ENCODE measurements at places on chromosomes 16 and 17. TPM values are rescaled to one million over a fixed set of nuclear protein-coding genes. Genes with fewer than 3 reads are reported as not detected.

The CRHR1 gene
- 1.2 TPM for total RNA-seq

DNA sequence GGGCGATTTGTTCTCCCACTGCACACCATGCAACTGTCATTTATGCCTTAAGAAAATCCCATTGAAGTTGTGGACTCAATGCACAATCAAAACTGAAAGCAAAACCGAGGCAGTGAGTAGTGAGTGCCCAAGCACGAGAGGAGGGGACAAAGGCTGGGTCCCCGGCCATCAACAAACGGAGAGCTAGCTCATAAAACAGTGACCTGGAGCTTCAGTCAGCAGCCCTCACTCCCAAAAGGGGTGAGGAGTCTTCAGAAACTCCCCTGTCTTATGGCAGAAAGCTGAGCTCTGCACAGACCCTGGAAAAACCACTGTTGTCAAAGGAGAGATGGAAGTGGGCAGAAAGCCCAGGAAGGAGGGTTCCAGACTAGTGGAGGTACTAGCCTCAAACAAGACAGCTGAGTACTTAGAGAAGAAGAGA, 96.9 kb downstream of the ADCY9 start:
- DNase-seq, result peak; percentile 58

DNA sequence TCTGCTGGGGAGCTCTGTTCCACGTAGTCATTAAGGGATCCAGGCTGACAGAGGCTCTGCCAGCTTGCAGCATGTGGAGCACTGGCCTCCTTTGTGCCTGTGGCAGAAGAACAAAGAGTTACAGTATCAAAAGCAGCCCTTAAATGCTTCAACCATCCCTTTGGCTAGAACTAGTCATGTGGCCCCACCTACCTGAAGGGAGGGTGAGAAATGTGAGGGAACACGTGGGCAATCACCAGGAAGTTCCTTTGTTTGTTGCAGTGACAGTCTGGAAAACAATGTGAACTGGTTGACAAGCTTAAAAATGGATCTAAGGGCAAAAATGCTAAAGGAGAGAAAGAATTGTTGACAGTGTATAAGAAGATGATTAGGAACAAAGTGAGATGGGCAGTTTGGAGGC, 290.4 kb upstream of the HSBP1 start:
- DNase-seq, result no peak

The VMO1 gene
- total RNA-seq, result not detected

DNA sequence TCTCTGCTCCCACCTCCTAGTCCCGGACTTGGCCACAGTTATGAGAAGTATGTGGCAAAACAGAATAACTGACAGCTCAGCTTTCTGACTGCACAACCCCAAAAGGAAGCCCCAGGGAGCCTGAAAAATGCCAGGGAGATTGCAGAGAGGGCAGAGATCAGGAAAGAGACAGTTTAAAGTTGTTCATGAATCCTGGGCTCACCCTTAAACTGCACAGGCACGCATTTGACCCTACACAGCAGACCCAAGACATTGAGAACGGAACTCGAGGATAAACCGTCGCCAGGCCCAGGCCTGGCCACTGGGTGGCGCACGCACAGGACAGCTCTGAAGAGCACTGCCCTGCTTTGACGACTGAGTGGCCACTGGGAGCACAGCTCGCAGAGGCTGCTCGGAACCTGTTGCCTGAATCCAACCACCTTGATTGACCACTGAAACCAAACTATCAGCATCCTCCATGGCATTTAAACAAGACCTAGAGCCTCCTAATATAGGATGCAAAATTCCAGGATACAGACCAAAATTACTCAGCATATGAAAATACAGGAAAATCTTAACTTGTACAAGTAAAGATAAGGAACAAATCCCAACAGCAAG, 114.0 kb downstream of the C16orf95 start:
- DNase-seq, result peak; percentile 86

DNA sequence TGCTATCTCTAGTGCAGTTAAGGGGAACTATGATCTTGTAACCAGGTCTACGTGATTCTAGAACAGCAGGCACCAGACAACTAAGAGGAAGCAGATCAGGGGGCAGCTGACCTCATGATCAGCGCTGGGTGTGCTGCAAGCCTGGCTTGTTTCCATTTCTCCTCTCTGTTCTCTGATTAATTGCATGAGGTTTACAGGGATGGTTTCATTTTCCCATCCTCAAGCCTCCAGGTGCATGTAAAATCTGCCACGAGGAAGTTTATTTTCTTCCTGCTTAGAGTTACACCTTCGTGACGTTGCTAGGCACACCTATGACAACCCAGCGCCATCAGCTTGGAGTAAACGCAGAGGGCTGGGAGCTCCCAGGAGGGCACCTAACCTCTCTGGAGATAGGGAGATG, 4.3 kb upstream of the NUPR1 start:
- DNase-seq, result no peak

GRCh38 chr17:20988896-20989295, 53.9 kb downstream of the USP22 start:
- DNase-seq, result no peak

- DNase-seq, result no peak
Measured at GRCh38 chr16:70324998-70325747, 21.5 kb upstream of the DDX19A start.

DNA sequence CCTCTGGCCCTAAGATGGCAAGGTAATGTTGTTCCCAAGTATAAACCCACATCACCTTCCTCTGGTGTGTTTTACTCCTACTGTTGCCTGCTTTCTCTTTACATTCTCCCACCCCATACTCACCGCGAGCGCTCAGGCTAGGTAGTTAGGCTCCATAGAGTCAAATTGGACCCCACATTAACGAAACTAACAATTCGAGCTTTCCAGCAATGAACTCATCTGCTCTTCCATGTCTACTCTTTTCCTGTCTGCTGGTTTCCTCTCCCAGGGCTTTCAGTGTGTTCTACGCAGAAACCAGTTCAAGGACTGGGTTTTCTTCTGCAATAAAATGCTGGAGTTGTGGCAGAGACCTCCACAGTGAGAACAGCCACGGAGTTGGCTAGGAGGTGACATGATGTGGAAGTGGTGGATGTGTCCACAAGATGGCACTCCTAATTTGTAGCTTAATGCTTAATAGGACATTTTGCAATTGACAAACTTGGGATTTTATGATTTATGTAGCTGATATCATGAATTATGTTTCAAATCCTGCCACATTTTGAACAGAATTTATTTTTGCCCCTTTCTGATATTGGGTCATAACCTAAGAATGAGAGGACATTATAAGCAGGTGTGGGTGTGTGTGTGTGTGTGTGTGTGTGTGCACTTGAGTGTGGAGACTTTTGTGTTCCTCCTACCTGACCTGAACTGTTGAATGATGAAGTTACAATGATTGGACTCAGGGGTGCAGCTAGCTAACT, 2.2 kb upstream of the UQCRC2 start:
- DNase-seq, result peak; percentile 27

The COIL gene
- 23.0 TPM for total RNA-seq

DNA sequence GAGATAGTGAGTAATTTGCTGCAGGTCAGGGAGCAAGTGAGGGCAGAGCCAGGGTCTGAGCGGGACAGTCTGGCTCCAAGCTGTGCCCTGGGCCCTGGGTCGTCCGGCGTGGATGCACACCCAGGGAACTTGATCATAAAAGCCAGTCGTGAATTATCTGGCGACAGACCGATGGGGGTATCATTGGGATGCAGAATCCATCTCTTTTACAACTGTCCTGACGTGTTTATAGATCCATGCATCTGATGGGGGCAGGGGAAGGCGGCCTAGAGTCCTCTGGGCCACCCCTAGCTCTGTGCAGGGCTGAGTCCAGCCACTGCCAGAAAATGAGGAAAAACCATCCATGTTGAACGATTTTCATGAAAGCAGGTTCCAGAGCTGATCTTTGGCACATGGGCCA, 332.8 kb downstream of the C16orf95 start:
- DNase-seq, result no peak

- DNase-seq, result no peak
Measured at GRCh38 chr16:85491058-85491771, 121.9 kb upstream of the GSE1 start.
